ENCODE measurements at places on chromosomes 1 and 21.

- DNase-seq, result no peak
Observed at GRCh38 chr1:84802567-84803232, 90.3 kb downstream of the LPAR3 start.

GRCh38 chr1:9183898-9184297 is 50.7 kb upstream of the H6PD start:
- DNase-seq, result no peak

DNA sequence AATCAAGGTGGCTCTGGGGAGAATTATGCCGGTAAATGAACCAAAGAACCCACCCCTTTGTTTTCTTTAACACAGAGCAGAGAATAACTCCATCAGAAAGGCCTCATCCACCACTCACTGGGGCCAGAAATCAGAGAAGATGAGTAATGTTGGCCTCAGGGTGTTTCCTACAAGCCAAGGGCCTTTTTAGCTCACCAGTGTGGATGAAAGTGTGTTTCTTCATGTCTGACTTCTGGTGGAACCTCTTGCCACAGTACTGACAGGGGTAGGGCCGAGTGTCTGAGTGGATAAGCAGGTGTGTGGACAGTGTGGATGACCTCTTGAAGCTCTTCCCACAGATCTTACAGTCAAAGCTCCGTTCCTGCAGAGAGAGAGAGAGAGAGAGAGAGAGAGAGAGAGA is 8.3 kb downstream of the GFI1 start:
- DNase-seq, result peak; percentile 36

DNA sequence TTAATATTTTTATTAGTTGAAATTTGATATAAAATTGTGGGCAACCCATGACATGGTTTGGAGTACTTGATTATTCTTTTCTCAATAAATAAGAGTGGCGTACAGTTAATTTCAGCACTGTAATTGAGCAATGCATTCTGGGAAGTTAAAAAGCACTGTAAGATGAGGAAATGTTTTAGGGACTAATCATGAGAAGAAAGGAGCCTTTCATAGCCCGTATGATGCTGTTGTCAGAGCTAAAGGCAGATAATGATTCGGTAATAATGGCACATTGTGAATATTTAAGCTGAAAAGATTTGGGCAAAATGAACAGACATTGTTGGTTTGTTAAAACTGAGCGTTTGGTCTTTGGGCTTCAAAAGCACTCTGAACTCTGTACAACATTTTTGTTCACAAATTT is 139.3 kb downstream of the NFIA start:
- peak; percentile 36 for DNase-seq

DNA sequence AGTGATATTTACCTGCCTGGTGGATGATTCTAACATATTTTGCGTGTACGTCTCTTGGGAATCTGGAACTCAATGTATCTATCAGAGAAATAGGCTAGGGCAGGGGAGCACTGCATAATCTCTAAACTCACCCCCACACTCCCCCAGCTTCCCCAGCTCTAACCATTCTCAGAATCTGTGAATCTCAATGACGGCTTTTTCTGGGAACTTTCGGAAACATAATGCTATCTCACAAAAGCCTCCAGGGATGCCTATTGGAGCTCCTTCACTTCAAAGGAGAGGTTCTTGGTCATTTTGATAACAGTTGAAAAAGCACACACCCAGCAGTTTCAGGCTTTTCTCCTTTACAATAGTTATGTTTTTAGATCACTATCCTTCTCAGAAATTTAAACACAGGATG is 113.8 kb upstream of the MAGI3 start:
- DNase-seq, result no peak

DNA sequence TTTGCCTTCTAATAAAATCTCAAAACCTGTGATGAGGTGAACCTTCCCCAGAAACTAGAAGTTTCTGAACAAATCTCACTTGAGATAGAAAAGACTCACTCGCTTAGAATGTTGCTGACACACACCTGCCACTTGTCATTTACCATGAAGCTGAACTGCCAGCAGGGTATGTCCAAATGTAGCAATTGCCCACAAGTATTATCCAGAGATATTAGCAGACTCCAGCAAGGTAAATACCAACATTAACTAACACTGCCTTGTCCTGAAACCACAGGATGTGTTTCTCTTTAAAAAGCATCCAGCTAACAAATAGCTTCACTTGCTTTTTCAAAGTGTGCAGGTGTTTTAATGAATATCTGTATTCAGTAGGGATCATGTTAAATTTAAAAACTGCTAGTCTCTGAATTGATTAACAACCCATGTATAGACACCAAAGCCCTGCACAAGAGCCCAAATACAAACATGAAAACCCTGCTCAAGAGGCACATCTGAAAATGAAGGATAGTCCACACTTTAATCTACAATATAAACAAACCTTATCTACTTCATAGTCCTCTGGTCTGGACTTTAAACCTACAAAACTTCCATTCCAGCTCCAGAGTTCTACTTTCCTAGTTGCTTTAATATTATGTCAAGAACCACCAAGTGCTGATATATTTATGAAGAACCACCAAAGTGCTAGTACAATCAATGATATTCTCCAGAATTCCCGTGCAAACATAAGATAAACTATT is 19.3 kb downstream of the KRTAP8-1 start:
- no peak for DNase-seq

- DNase-seq, result no peak
Observed at GRCh38 chr1:200411406-200412257, 1.8 kb upstream of the ZNF281 start.

DNA sequence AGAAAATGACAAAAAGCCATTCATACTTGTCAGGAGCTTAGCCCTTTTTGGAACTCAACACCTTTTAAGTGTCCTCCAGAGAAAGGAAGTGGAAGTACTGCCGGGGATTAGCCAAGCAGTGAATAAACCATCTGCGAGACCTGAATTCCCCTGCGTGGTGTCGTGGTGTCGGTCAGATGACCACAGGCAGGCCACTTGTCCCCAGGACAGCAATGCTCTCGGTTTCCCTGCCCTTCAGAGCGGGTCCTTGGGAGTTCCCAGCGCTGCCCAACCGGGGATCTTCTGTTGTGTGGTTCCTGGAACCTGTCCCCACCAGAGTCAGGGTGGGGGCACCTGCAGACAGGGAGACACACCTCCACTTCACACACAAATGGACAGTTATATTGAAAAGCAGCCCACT is 9.2 kb downstream of the GPR157 start:
- DNase-seq, result no peak

GRCh38 chr21:27390384-27390783 is 423.5 kb upstream of the ADAMTS5 start:
- DNase-seq, result no peak

DNA sequence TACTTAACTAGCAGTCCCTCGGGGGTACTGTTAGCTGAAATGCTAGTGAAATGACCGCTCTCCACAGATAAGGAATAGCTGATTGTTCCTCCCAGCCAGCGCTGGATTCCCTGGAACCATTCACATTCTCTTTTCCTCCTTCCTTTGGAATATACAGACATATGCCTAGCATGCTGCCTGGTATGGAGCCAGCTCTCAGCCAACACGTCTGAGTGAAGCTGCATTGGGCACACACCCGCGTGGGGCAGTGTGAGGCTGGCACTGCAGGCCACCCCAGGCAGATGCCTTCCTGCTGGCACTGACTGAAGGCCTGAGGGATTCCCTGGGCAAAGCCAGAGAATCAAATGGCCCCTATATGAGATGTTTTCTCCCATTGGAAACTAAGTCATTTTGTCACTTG is 66.7 kb downstream of the TLR5 start:
- DNase-seq, result no peak

- peak; percentile 9 for DNase-seq
Observed at GRCh38 chr1:58251430-58252073, 295.0 kb downstream of the OMA1 start.

DNA sequence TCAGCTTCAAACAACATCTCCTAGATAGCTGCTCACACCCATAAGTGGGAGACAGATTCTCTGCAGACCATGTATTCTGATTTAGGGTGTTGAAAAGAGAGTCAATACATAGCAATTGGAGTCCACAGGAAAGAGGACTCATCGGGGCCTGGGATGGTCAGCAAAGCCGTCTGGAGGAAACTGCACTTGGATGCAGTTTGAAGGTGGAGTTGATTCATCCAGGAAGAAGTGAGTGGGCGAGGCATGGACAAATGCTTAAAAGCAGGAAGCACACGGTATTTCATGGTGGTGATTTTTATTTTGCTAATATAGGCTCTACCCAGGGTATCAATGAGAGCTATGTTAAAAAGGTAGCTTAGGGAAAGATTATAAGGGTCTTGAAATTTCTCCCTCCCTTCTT is 36.8 kb upstream of the DIRAS3 start:
- DNase-seq, result peak; percentile 43

- DNase-seq, result peak; percentile 73
Observed at GRCh38 chr1:16903054-16903453, 7.3 kb downstream of the RNU1-2 start.

DNA sequence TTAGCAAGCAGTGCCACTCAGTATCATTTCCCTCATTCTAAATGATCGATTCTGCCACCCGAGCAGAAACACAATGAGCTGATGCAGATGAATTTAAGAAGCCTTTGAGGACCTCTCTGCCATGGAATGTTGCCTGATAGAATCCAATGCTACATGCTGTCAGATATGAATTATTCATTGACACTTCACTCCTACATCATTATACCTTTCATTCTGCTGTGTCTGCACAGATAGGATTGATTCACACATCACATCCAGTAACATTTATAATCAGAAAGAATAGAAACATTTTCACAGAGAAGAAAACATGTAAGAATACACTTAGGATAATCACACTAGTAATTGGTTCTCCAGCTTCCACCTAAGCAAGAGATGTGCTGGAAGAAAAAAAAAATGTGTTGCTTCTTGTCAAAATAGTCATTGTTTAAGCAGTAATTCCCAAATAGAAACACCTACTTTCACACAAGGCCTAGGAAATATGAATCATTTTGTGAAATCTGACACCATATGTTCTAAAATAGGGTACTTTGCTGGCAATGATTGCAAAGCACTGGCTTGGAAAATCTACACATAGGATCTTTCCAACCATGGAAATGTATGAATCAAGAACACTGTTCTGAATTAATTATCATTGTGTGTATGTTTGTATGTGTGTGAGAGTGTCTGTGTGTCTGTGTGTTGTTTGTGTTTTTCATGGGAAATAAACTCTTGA is 110.1 kb downstream of the GRIK1 start:
- DNase-seq, result peak; percentile 16

DNA sequence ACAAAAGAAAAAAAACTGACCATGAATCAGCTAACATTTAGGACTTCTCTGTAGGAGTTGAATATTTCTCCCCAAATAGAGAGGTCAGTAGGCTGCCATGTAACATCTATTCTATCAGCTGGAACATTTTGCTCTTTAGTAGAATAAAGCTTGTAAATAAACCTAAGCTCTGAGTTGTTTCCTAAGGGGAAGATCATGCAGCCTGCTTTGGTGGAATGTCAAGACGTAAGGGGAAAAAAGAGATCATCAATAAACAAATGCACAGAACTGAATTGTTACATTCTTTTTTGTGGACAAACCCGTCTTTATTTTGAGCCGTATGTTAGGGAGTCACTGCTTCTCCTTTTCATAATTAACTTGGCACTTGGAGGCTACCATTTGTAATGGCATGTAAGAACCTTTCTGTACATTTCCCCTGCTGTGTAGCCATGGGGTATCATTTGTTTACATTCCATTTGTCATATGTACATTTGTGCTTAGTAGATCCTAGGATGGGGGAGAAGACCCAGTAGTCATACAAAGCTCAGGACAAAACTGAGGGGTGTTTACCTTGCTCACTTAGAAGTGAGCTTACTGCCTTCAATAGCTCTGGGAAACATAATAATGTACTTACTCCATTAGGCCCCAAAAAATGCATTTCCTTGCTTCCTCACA is 10.8 kb upstream of the PALMD start:
- DNase-seq, result no peak

- peak; percentile 63 for DNase-seq
Observed at GRCh38 chr1:171366085-171366484, 52.1 kb downstream of the FMO4 start.

DNA sequence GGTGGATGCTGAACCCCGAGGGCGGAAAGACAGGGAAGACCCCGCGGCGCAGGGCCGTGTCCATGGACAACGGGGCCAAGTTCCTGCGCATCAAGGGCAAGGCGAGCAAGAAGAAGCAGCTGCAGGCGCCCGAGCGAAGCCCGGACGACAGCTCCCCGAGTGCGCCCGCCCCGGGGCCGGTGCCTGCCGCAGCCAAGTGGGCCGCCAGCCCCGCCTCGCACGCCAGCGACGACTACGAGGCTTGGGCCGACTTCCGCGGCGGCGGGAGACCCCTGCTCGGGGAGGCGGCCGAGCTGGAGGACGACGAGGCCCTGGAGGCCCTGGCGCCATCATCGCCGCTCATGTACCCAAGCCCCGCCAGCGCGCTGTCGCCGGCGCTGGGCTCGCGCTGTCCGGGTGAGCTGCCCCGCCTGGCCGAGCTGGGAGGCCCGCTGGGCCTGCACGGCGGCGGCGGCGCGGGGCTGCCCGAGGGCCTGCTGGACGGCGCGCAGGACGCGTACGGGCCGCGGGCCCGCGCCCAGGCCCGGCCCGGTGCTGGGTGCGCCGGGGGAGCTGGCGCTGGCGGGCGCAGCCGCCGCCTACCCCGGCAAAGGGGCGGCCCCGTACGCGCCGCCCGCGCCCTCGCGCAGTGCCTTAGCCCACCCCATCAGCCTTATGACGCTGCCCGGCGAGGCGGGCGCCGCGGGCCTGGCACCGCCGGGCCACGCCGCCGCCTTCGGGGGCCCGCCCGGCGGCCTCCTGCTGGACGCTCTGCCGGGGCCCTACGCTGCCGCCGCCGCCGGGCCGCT is 20.7 kb downstream of the FOXO6 start:
- DNase-seq, result peak; percentile 8

- DNase-seq, result no peak
Observed at GRCh38 chr1:198472119-198472518, 68.4 kb downstream of the ATP6V1G3 start.

GRCh38 chr1:203570805-203571204 is 55.8 kb upstream of the ATP2B4 start:
- DNase-seq, result no peak

DNA sequence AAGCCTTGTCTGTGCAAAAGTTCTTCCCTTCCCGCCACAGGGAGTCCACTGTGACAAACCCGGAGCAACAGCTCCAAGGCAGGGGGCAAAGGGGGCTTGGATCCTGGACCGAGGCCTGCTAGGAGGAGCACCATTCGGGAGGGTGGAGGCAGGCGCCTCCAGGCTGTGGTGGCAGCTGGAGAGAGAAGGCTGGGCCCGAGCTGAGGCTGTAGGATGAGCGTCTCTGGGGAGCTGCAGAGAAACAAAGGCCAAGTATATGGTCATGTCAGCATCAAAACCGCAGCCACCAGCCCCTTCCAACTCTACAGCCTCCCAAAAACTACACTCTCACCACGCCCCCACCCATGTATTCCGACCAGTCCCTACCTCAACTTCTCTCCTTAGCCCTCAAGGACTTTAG is 579 bp downstream of the SH3BP5L start:
- DNase-seq, result no peak

GRCh38 chr1:242019018-242019417 is 20.1 kb upstream of the MAP1LC3C start:
- DNase-seq, result no peak

- no peak for DNase-seq
Observed at GRCh38 chr21:29549614-29550013, 250.9 kb downstream of the BACH1 start.

GRCh38 chr1:59034925-59035324 is 251.1 kb upstream of the JUN start:
- DNase-seq, result no peak
